Esophagus muscularis mucosa (tissue), 4 donors: ENCODE measurements at places on chromosomes 3 and 15. TPM values are rescaled to one million over a fixed set of nuclear protein-coding genes. Genes with fewer than 3 reads are reported as not detected.

PAK6 gene
- 0.33 TPM for total RNA-seq

TRPM1 gene
- total RNA-seq = not detected

TMEM62 gene
- 21.5 TPM for total RNA-seq

DNA sequence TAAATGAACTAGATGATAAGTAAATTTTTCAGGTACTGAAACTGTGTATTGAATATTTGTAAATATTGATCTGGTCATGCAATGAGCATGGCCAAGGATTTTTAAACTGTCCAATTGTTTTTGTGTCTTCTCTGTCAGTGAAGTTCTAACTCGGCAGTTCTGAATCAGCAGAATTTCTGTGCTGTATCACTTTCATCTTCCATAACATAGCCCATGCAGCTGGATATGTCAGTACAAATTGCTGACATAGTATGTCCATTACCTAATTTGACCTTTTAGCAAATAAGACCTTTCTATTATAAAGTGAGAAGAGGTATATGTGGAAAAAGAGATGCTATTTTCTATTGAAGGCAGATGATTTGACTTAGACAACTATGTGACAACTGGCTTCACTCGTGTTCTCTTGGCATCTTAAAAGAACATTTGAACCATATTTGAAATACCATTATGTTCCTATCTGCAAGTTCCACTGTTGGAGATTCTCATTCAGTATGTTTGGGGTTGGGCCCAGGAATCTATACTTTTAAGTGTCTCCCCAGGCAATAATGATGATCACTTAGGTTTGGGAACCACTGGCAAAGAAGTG is 90.4 kb downstream of the CMSS1 start:
- H3K27me3 ChIP-seq = no peaks in the 10 kb centered on the region
- no peak for DNase-seq
- H3K27ac ChIP-seq = peak overlapping the region; percentile 12
- H3K36me3 ChIP-seq = no peaks in the 10 kb centered on the region
- peaks cover 12% of the 10 kb centered on the region for H3K4me1 ChIP-seq
- no peak overlapping the region for H3K4me3 ChIP-seq

SLC25A20 gene
- total RNA-seq = 22.0 TPM

DNA sequence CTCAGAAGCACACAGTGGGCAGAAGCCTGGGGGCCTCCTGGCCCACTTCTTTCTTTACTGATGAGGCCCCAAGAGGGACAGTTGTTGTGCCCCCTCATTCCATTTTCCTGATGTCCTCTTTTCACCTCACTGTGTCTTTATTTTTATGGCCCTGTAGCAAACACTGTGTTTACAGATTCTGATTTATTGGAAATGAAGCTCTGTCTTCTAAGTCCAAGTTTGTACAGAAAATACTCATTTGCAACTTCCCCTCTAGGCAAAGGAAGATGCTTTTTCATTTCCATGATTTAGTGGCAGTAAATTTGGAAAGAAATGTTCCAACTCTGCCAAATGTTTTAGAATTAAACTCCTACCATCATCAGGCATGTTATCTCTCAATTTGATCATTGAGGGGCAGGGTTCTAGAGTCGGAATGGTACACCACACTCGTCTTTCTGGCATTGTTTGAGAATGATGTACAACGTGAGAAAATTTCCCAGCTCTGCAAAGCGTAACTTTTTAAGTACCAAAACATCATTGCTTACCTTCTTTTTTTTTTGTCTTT is 129.7 kb downstream of the ARNT2 start:
- H3K4me1 ChIP-seq = no peaks in the 10 kb centered on the region
- no peak overlapping the region for H3K27ac ChIP-seq
- H3K36me3 ChIP-seq = no peaks in the 10 kb centered on the region

DNA sequence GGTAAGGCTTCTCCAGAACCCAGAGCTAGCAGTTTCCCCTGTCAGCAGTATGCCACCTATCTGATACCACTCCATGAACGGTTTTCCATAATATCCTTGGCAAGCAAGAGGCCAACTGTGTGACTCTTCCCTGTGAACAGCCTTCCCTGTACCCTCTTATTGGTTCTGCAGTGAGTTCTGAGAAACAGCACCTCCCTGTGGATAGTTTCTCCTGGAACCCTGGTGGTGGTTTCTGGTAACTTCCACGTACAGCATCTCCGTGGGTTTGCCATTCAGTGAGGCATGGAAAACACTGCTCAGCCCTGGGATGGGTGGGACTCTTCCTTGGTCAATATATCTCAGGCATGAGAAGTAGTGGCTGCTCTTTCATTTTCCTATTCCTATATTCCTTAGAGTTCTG is 19.4 kb upstream of the SERPINI2 start:
- no peaks in the 10 kb centered on the region for H3K27me3 ChIP-seq
- H3K4me3 ChIP-seq = no peak overlapping the region
- no peaks in the 10 kb centered on the region for H3K36me3 ChIP-seq

ATP13A5 gene
- not detected for total RNA-seq

PLSCR2 gene
- total RNA-seq = 0.69 TPM

GRCh38 chr15:78766041-78766440 is 45.2 kb downstream of the ADAMTS7 start:
- H3K27me3 ChIP-seq = no peaks in the 10 kb centered on the region
- H3K27ac ChIP-seq = no peak overlapping the region
- peaks cover 14% of the 10 kb centered on the region for H3K4me1 ChIP-seq
- H3K36me3 ChIP-seq = peaks cover 2% of the 10 kb centered on the region
- DNase-seq = no peak

- H3K27ac ChIP-seq = no peak overlapping the region
- no peaks in the 10 kb centered on the region for H3K27me3 ChIP-seq
- DNase-seq = no peak
- H3K36me3 ChIP-seq = peaks cover 7% of the 10 kb centered on the region
- H3K4me3 ChIP-seq = no peak overlapping the region
- H3K4me1 ChIP-seq = peaks cover 15% of the 10 kb centered on the region
Measured at GRCh38 chr3:195227871-195228270, 43.1 kb downstream of the XXYLT1 start.

GOLGA6L4 gene
- 1.4 TPM for total RNA-seq

SLC15A2 gene
- 0.99 TPM for total RNA-seq

GRCh38 chr15:26632500-26632899 is 140.4 kb downstream of the GABRB3 start:
- H3K27me3 ChIP-seq = no peaks in the 10 kb centered on the region
- no peak overlapping the region for H3K27ac ChIP-seq
- H3K4me3 ChIP-seq = no peak overlapping the region

WDR49 gene
- 6.5 TPM for total RNA-seq

GRCh38 chr3:123758081-123758564 is 126.0 kb downstream of the MYLK start:
- no peak for DNase-seq
- peaks cover 55% of the 10 kb centered on the region for H3K4me1 ChIP-seq
- H3K4me3 ChIP-seq = no peak overlapping the region
- peak overlapping the region; percentile 57 for H3K27ac ChIP-seq
- no peaks in the 10 kb centered on the region for H3K36me3 ChIP-seq

- DNase-seq = no peak
- peaks cover 11% of the 10 kb centered on the region for H3K4me1 ChIP-seq
- H3K4me3 ChIP-seq = no peak overlapping the region
- no peak overlapping the region for H3K27ac ChIP-seq
Measured at GRCh38 chr3:146217324-146217723, 33.6 kb downstream of the PLSCR4 start.
